Esophagus squamous epithelium (tissue), 5 donors: ENCODE measurements at places on chromosomes 16 and 17.
A peak's percentile ranks its signal among the peaks of the same experiment; 100 is the strongest.

GRCh38 chr16:49354101-49354500 is 19.5 kb upstream of the C16orf78 start:
- H3K4me3 ChIP-seq: no peak overlapping the region
- no peak overlapping the region for H3K27ac ChIP-seq

- H3K4me1 ChIP-seq: peaks cover 42% of the 10 kb centered on the region
- peak overlapping the region; percentile 91 for H3K27ac ChIP-seq
- H3K27me3 ChIP-seq: no peaks in the 10 kb centered on the region
- peak overlapping the region; percentile 75 for H3K4me3 ChIP-seq
- no peak for DNase-seq
Measured at GRCh38 chr16:1960665-1961630, 1.6 kb downstream of the NDUFB10 start.

GRCh38 chr17:79929257-79930061 is 90.2 kb upstream of the CBX4 start:
- DNase-seq: no peak
- H3K27ac ChIP-seq: no peak overlapping the region
- H3K27me3 ChIP-seq: peaks cover 9% of the 10 kb centered on the region
- no peaks in the 10 kb centered on the region for H3K36me3 ChIP-seq

GRCh38 chr17:35799942-35800341 is 4.5 kb upstream of the MMP28 start:
- peak overlapping the region; percentile 63 for H3K27ac ChIP-seq
- DNase-seq: no peak
- peaks cover 65% of the 10 kb centered on the region for H3K4me1 ChIP-seq

- no peak overlapping the region for H3K27ac ChIP-seq
- H3K27me3 ChIP-seq: no peaks in the 10 kb centered on the region
- H3K4me1 ChIP-seq: peaks cover 3% of the 10 kb centered on the region
Measured at GRCh38 chr16:87531418-87531817, 38.6 kb upstream of the ZCCHC14 start.

DNA sequence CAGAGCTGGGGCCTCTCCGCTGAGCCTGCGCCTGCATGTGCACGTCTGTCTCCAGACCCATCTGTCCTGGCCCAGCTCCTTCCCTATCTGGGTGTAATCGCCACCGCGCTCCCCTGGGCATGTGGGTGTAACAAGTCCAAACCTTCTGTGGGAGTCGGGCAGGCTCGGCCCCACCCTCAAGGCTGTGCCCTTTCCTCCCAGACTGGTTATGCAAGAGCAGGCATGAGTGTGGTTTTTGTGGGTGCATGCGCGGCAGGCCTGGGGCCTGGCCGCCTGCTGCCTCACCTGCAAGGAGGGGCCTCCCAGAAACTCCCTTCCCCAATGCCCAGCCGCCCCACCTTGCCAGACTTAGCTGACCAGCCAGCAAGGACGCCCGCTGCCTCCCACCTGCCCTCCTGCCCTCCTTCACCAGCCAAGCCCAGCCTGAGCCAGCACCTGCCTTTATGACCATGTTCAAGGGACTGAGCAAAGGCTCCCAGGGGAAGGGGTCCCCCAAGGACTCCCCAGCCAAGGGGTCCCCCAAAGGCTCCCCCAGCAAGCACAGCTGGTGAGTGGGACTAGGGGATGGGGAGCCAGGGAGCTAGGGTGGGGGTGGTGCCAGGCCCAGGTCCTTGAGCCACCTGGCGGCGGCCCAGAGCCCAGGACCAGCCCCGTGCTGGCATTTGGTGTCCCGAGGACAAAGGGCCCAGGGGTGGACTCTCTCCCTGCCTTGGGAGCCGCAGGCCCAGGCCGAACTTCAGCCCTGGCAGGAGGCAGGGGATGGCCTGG is at the start of gene EVPLL:
Gene EVPLL (plus strand): TSS at position 342 of the 768 bp plus-strand sequence. CDS start 3,160 bp downstream, outside the sequence.
- peak within 1 kb of the TSS; percentile 54 for H3K4me3 ChIP-seq
- peaks cover 13% of the 10 kb centered on the region for H3K4me1 ChIP-seq
- peak within 1 kb of the TSS; percentile 96 for H3K27ac ChIP-seq
- no peak for DNase-seq
- H3K27me3 ChIP-seq: no peaks in the 10 kb centered on the region

DNA sequence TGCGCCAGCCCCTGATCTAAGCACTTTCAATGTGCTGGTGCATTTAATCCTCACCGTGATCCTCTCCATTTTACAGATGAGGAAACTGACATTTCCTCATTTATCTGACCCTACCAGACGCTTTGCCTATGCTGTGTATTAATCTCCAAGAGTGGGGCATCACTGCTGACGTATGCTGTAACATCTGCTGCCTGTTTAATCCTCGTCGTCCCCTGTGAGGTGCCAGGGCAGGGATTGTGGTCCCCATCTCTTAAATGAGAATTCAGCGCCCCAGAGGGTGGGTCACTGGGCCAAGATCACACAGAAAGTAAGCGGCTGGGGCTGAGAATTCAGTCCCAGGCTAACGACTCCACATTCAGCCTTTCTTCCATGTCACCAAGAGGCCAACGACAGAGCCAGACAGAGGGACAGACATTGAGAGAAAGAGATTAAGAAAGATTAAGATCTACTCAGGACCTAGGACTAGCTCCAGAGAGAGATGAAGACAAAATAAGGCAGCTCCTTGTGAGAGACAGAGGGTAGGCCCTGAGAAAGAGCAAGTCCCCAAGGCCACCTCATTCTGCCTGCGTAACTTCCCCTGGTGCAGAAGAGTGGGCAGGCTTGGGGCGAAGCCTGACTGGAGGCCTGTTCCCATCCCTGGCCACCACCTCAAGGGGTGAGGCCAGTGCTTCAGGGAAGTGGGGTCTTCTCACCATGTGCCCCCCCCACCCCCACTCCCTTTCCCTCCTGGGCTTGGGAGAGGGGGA is 13.5 kb downstream of the CACNA1G start:
- H3K36me3 ChIP-seq: no peaks in the 10 kb centered on the region
- no peak overlapping the region for H3K27ac ChIP-seq
- no peak for DNase-seq
- no peaks in the 10 kb centered on the region for H3K4me1 ChIP-seq
- no peak overlapping the region for H3K4me3 ChIP-seq

DNA sequence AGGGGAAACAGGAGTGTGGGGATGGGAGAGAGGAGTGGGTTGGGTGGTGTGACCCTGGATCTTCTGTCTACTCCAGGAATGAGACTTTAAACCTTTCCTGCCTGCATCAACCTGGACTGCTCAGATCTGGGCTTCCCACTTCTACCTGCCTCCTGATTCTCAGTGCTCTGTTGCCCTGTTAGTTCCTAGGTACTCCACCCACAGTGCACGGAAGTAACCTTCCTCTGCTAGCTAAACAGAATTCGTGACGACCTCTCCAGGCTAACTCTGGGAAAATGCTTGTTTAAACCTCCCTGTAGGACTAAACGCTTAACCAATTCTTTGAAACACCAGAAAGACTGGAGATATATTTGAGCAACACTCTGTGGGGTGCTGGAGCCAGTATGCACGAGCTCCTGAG is 83.4 kb upstream of the CLEC3A start:
- no peaks in the 10 kb centered on the region for H3K36me3 ChIP-seq
- DNase-seq: no peak
- H3K4me1 ChIP-seq: no peaks in the 10 kb centered on the region
- H3K27me3 ChIP-seq: no peaks in the 10 kb centered on the region

- no peaks in the 10 kb centered on the region for H3K27me3 ChIP-seq
- DNase-seq: no peak
- H3K36me3 ChIP-seq: peaks cover 21% of the 10 kb centered on the region
- peak overlapping the region; percentile 93 for H3K27ac ChIP-seq
- no peaks in the 10 kb centered on the region for H3K4me1 ChIP-seq
Measured at GRCh38 chr16:77191259-77191969, 424 bp downstream of the MON1B start.

- peaks cover 8% of the 10 kb centered on the region for H3K36me3 ChIP-seq
- no peak overlapping the region for H3K4me3 ChIP-seq
- H3K27ac ChIP-seq: no peak overlapping the region
- H3K27me3 ChIP-seq: no peaks in the 10 kb centered on the region
Measured at GRCh38 chr17:68033636-68034451, 1.7 kb upstream of the KPNA2 start.

GRCh38 chr16:74829637-74830036 is 55.0 kb upstream of the FA2H start:
- DNase-seq: no peak
- H3K27me3 ChIP-seq: no peaks in the 10 kb centered on the region
- peaks cover 29% of the 10 kb centered on the region for H3K4me1 ChIP-seq
- no peaks in the 10 kb centered on the region for H3K36me3 ChIP-seq
- no peak overlapping the region for H3K4me3 ChIP-seq

DNA sequence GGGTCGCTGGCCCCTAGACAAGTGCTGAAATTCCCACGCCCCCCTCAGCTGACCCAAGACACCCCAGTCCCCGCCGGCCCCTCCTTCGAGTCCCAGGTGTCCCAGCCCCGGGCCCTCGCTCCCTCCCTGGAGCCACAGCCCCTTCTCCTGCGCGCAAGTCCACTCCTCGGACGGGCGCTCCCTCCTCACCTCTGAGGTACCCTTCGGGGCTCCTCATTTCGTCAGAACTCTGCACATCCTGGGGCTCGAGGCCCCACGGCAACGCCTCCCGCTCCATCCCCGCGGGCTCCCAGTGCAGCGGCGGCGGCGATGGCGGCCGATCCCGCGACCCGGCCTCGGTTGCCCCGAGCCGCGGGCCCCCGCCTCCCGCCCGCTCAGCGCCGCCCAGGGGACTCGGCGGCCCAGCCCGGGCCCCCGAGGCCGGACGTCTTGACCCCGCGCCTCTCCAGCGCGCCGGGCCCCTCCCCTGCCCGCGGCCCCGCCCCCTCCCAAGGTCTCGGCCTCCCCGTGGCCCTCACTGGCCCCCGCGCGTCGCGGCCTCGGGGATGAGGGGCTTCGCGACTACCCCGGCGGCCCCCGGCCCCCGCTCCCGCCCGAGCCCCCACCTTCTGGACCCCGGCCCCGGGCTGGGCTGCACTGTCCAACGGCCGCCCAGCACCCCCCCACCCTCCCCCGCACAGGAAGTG is at the start of gene ZNF768:
Gene ZNF768 (minus strand): TSS at position 430 of the 686 bp plus-strand sequence. CDS start 153 bp downstream, at position 277.
- H3K36me3 ChIP-seq: no peaks in the 10 kb centered on the region
- no peak for DNase-seq
- peak within 1 kb of the TSS; percentile 100 for H3K27ac ChIP-seq
- peaks cover 57% of the 10 kb centered on the region for H3K4me1 ChIP-seq
- H3K27me3 ChIP-seq: no peaks in the 10 kb centered on the region

- H3K27ac ChIP-seq: no peak overlapping the region
- DNase-seq: no peak
- H3K36me3 ChIP-seq: no peaks in the 10 kb centered on the region
- H3K4me3 ChIP-seq: no peak overlapping the region
- no peaks in the 10 kb centered on the region for H3K4me1 ChIP-seq
Measured at GRCh38 chr17:61837175-61838051, 25.9 kb downstream of the BRIP1 start.

- no peak overlapping the region for H3K27ac ChIP-seq
- no peak for DNase-seq
- no peaks in the 10 kb centered on the region for H3K4me1 ChIP-seq
- no peak overlapping the region for H3K4me3 ChIP-seq
Measured at GRCh38 chr17:66416207-66416940, 114.0 kb downstream of the PRKCA start.

DNA sequence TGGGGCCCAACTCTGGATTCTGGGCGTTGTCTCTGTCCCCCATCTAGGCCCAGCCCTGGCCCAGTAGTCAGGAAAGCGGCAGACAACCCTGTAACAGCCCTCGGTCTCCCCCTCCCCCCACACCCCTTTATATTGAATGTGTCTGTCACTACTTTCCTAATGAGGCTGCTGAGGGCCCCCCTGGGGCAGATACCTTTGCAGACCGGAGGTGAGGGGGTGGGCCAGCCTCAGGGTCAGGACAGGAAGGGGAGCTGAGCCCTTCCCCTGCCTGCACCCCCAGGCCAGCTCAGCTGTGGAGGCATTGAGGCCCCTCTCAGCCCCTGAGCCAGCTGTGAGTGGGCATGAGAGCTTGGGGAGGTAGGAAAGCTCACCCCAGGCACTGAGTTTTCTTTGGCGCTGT is 17.1 kb downstream of the RAI1 start:
- no peak overlapping the region for H3K4me3 ChIP-seq
- DNase-seq: no peak
- H3K4me1 ChIP-seq: peaks cover 82% of the 10 kb centered on the region
- H3K27ac ChIP-seq: peak overlapping the region; percentile 98
- no peaks in the 10 kb centered on the region for H3K27me3 ChIP-seq
